ENCODE measurements at places on chromosomes 2 and 18.

GRCh38 chr2:28325173-28325566, 67.5 kb upstream of the FOSL2 start:
- DNase-seq, result no peak

DNA sequence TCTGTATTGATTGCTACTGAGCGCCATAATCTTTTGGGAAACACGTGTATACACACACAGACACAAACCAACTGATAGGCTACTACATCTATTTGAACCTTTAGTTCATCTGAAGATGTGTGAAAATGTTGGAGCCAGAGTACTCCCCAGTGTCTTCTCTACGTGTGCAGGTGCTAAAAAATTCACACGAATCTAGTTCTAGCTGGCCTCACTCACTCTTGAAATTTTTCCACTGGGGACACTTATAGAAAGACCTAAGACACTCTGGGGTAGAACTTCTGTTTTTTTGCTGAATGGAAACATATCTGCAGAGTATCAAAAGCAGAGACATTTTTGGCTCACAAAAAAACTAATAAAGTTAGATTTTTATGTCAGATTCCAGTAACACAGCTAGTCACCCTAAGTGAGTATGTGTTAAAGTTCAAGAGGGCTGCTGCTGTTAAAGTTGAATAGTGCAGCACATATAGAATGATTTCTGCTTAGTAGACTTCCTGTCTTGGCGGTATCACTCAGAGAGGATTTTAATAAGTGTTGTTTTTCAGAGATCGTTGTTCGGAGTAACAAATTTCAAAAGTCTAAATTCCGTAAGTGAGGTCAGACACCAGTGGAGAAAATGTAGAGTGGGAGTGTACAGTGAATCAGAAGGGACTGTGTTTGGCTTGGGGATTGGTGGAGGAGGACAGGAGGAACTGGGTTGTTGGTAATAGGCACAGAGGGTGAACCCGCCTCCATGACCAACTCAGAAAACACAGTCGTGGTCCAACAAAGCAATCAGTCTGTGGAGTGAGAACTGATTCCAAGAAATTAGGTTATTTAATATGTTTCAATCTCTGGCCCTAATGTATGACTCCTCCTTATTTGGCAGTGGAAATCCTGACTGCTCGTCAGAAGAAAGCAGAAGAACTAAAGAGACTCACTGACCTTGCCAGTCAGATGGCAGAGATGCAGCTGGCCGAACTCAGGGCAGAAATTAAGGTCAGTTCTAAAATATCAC, 43.1 kb downstream of the KCTD18 start:
- DNase-seq, result no peak

- no peak for DNase-seq
Measured at GRCh38 chr2:233121856-233122255, 61.7 kb downstream of the INPP5D start.

- no peak for DNase-seq
Measured at GRCh38 chr2:155070489-155070888, 372.0 kb downstream of the KCNJ3 start.

DNA sequence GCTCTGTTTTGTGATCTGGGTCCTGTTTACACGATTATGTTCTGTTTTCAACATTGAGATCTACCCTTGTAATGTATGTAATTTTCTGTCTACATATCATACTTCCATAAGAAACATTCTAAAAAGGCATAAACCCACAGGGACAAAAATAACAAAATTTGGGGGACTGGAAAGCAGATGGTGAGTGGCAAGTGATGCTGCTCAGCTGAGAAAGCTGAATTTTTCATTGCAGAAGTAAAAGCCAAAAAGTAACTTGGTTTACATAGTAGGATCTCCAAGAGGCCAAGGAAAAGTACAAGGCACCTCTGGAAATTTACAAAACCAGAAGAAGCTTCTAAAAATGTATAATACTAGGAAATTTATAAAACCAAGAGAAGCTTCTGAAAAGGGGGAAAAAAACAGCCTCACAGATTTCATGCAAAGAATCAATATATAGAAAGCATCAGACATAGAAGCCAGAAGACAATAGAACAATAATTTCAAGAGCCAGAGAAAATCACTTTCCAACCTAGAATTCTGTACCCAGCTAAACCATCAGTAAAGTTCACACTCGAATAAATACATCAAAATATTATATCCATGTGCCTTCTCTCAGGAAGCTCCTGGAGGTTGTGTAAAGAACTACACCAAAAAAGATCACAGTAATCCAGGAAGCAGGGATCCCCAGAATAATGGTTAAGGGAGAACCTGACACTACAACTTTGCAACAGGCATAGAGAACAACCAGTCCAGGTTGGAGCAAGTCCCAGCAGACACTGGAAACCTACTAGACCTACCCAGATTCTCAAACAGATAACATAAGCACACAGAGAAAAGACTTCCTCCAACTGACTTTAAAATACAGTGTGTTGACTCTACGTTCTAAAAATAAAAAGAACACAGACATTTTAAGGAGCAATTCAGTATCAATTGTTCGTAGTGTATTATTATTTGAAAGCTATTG, 401.7 kb upstream of the HS6ST1 start:
- DNase-seq, result no peak

GRCh38 chr2:151119374-151119773, 142.3 kb downstream of the RBM43 start:
- DNase-seq, result no peak

DNA sequence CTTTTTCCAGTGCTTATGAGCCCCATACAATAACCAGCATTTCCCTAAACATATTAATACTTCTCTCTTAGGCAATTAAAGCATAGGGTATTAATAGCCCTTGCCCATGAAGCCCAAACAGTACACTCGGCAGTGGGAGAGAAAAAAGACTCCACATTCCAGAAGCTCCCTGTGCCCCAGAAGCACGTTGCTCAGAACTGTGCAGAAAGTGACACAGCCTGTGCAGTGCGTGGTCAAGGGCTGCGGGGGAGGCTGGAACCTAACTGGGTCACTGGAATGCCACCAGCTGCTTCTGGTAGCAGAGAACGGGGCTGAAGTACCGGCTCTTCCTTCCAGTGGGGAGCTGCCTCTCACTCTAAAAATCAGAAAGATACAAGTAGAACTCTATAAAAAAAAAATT, 32.7 kb downstream of the EIPR1 start:
- DNase-seq, result no peak

GRCh38 chr2:108565778-108566375, 31.6 kb downstream of the LIMS1 start:
- DNase-seq, result no peak

- DNase-seq, result no peak
Measured at GRCh38 chr2:150595803-150596470, 108.5 kb upstream of the RND3 start.

DNA sequence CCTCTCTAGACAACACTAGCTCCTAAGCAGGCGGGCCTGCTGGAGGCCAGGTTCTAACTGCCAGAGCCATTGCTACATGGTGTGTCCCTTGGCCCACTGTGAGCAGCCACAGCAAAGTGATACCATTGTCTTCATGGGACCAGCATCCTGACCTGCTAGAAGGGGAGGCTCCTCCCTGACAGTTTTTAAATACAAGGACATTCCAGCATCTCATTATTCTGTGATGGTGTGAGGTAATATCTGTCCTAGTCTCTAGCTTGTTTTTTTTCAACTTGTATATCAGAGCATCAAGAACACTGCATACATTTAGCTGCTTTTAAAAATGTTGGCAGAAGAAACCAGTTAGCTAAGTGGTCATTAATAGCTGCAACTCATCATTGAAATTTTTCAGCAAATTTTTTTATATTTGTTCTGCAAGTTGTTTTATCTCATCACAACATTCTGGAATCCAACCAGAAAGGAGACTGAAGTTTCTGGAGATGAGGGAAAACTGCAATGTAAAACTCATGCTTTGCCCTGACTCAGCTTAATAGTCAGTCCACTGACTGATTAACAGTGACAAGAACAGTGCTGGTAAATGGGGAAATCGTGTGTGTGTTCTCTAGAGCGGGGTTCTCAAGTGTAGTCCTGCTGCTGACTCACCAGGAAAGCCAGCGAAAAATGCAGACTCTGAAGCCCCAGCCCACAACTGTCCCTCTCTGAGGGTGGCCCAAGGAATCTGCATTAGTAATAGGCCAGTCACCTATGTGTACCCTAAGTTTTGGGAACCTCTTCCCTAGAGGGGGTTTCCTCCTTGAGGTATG, 17.8 kb downstream of the MAPRE3 start:
- no peak for DNase-seq

GRCh38 chr2:134193006-134193405, 60.9 kb upstream of the MGAT5 start:
- DNase-seq, result no peak

DNA sequence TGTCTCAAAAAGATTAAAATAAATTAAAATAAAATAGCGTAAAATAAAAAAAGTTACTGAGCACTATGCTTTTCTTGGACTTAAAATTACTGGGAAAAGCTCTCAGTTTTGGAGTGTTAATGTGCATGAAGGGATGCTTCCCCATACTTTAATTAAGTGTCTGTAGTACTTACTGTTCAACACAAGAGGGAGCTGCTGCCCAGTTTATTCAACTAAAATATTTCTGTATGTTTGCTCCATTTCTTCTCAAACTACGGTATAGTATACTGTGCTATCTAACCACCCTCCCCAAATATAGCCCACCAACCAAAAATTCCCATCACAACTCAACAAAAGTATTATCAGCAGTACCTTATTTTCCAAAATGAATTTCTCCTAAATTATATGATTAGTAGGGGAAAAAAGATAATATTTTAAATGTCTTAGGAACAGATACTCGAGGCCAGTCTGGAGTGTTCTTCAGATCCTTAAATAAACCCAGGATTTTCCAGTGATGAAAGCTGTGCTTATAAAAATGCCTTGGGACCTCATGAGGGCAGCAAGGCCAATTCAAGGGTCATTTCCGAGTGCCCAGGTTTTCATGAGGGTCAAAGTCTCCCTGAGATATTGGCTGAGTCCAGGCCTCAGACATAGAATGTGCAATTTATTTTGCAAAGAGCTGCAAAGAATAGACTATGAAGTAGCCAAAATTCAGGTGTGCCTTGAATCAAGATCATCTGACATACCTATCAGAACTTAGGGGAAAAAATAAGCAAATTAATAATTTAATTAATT, 64.1 kb downstream of the CHRNA1 start:
- DNase-seq, result peak; percentile 72

DNA sequence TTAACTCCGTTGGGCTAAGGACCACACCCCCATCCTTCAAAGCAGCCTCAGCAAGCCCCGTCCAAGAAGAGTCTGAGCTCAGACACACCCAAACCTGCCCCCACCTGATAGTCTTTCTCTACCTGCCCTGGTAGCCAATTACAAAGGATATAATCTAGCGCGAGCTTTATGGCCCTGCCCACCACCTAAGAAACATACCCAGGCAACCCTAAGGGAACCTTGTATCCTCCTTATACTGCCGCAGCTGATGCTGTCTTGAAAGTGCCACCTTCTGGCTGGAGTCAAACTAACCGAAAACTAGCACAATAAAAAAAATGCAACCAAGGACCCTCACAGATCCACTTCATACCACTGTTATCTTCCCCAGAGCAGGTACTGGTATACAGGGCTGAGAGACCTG, 628.3 kb upstream of the REG3G start:
- DNase-seq, result no peak

GRCh38 chr2:8598295-8599165, 83.3 kb upstream of the ID2 start:
- DNase-seq, result no peak

DNA sequence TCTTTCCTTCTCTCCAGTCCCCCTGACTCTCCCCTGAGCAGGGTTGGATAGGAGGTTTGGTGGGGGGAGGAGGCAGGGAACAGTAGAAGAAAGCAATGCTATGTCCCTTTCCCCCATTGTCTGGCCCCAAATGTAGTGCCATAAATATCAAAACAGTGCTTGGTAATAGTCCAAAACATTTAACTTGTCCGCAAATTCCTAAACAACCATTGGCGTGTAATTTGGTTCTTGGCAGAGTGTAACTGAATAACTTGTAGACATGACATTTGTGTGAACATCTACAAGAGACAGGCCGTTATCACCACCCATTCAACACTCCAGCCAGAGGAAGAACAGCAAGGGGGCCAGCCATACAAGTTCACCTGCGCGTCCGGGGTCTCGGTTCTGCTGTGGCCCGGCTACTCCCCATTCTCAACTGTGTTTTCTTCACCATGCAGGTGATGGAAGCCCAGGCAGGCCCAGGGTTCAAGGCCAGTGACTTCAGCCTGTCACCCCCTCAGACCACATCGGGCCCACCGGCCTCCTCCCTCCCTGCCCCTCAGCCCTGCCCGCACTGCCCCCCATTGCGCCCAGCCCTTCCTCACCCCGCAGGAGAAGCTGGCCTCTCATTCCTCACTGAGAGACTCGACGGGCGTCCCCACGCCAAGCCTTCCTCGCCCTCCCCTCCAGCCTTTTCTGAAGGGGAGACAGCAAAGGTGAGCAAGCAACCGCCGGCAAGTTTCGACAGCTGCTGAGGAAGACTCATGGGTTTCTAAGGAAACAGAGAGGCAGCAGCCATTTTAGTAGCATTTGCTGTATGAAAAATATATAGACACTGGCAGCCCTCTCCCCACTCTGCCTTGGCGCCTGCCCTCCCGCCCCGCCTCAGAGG, 699 bp upstream of the RAPGEF4 start:
- peak; percentile 39 for DNase-seq

GRCh38 chr2:210915912-210916311, 359.5 kb downstream of the CPS1 start:
- DNase-seq, result no peak
